ENCODE measurements at places on chromosomes 3 and 15. TPM values are rescaled to one million over a fixed set of nuclear protein-coding genes. Genes with fewer than 3 reads are reported as not detected.

DNA sequence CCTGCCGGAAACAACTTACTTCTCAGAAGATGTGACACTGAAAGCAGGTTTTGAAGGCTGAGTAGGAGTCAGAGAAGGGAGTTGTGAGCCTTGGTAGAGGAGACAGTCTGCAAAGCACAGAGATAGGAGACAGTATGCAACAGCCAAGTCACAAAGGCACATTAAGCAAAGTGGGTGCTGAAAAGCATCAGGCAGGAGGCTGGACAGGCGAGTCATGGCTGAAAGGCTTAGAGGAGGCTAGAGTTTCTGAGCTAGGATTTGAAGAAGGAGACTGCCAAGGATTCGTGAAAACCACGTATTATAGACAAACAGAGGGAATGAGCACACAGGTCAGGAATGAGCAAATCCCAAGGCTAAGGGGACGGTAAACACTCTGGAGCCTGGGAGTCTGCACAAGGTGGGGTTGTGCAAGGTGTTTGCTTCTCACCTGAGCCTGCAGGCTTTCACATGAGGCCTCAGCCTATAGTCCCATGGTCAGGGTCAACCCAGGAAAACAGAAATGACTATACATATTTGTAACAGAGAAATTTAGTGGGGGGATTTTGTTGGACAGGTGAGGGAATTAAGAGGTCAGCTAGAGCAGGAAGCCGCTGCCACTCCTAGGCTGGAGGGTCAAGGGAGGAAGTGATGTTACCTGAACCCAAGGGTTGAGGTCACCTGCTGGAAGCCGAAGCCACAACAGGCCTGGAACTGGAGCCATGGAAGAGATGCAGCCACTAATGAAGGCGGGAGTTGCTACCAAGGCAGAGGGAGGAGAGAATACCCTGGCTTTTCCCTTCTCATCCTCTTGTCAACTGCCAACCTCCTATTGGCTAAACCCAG is 23.1 kb upstream of the TRIM71 start:
- no peaks in the 10 kb centered on the region for H3K27me3 ChIP-seq
- no peak overlapping the region for H3K4me3 ChIP-seq
- no peaks in the 10 kb centered on the region for H3K36me3 ChIP-seq

GRCh38 chr3:19972054-19972453 is 25.2 kb downstream of the RAB5A start:
- H3K4me1 ChIP-seq = peaks cover 39% of the 10 kb centered on the region
- no peak for DNase-seq
- H3K4me3 ChIP-seq = no peak overlapping the region
- H3K36me3 ChIP-seq = peaks cover 40% of the 10 kb centered on the region

MUSTN1 gene
- total RNA-seq = 4.5 TPM

DUOXA1 gene
- 18.3 TPM for total RNA-seq

HRG gene
- not detected for total RNA-seq

SEMA6D gene
- total RNA-seq = 9.9 TPM

GRCh38 chr15:49645941-49646340 is 25.1 kb downstream of the DTWD1 start:
- H3K27ac ChIP-seq = peak overlapping the region; percentile 38
- peaks cover 6% of the 10 kb centered on the region for H3K4me1 ChIP-seq
- H3K36me3 ChIP-seq = no peaks in the 10 kb centered on the region
- DNase-seq = peak; percentile 30
- no peak overlapping the region for H3K4me3 ChIP-seq

GRCh38 chr3:163474766-163475165 is 1603.5 kb downstream of the SI start:
- no peaks in the 10 kb centered on the region for H3K4me1 ChIP-seq
- no peak overlapping the region for H3K4me3 ChIP-seq
- no peak overlapping the region for H3K27ac ChIP-seq
- no peak for DNase-seq

GRCh38 chr3:78665776-78666469 is 1101.9 kb downstream of the ROBO1 start:
- no peaks in the 10 kb centered on the region for H3K4me1 ChIP-seq
- no peak for DNase-seq
- H3K36me3 ChIP-seq = no peaks in the 10 kb centered on the region
- H3K27me3 ChIP-seq = no peaks in the 10 kb centered on the region
- no peak overlapping the region for H3K4me3 ChIP-seq
- H3K27ac ChIP-seq = no peak overlapping the region

MB21D2 gene
- 4.9 TPM for total RNA-seq

HTR3C gene
- not detected for total RNA-seq

SHC4 gene
- total RNA-seq = 0.43 TPM

GRCh38 chr3:43759938-43760337 is 69.2 kb downstream of the ABHD5 start:
- H3K4me3 ChIP-seq = no peak overlapping the region
- H3K4me1 ChIP-seq = no peaks in the 10 kb centered on the region
- H3K27ac ChIP-seq = no peak overlapping the region
- no peaks in the 10 kb centered on the region for H3K36me3 ChIP-seq

PBRM1 gene
- 115 TPM for total RNA-seq

MST1R gene
- 94.3 TPM for total RNA-seq

POLQ gene
- total RNA-seq = 1.3 TPM
